ENCODE measurements at places on chromosomes 16 and 17.

- DNase-seq: no peak
Measured at GRCh38 chr17:74922694-74923537, at the start of gene USH1G. USH1G (minus strand) TSS chr17:74923255; CDS start chr17:74923073, 182 bp downstream.

DNA sequence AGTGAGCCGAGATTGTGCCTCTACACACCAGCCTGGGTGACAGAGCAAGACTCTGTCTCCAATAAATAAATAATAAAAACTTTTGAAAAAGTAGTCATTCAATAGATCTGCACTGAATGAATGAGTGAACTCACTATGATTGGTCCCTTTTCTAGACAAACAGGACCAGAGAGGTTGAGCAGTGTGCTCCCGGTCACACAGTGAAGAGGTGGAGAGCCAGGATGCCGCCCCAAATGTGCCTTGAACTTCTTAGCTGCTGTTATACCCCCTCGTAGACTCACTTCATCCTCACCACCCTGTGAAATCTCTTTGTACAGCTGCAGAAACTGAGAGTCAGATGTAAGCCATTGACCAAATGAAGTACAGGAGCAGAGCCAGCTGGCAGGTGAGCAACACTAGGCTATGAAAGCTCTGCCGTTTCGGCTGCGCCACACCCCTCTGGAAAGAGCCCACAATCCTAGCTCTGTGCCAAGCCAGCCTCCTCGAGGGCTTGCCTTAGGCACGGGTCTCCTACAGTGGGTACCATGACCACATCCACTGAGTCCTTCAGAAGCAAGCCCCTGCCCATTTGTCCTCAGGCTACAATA is 7.8 kb upstream of the KIAA0513 start:
- no peak for DNase-seq

DNA sequence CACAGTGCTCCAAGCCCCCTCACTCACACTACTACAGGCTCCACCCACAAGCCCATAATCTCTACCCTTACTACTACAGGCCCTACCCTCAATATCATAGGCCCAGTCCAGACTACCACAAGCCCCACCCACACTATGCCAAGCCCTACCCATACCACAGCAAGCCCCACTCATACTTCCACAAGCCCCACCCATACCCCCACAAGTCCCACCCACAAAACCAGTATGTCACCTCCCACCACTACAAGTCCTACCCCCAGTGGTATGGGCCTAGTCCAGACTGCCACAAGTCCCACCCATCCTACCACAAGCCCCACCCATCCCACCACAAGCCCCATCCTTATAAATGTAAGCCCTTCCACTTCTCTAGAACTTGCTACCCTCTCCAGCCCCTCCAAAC is 13.8 kb downstream of the RIPOR1 start:
- peak; percentile 58 for DNase-seq

- DNase-seq: no peak
Measured at GRCh38 chr17:7655541-7655840, 4.8 kb downstream of the ATP1B2 start.

DNA sequence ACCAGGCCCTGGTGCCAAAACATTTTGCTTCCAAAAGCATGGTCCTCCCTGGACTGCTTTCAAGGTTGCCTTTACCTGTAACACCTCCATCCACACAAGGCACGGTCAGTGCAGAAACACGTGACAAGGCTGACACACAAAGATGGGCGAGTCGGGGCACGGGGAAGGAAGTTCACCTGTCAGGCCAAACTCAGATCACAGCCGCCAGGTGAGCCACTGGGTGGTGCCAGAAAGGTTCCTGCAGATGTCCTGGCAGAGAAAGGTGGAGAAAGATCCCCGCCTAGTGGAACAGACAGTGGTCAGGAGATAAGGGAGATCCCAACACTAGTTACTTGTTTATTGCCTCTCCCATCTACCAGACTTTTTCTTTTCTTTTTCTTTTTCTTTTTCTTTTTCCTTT is 155.3 kb downstream of the AIPL1 start:
- no peak for DNase-seq

- no peak for DNase-seq
Measured at GRCh38 chr17:79064026-79064425, 10.6 kb upstream of the ENGASE start.

DNA sequence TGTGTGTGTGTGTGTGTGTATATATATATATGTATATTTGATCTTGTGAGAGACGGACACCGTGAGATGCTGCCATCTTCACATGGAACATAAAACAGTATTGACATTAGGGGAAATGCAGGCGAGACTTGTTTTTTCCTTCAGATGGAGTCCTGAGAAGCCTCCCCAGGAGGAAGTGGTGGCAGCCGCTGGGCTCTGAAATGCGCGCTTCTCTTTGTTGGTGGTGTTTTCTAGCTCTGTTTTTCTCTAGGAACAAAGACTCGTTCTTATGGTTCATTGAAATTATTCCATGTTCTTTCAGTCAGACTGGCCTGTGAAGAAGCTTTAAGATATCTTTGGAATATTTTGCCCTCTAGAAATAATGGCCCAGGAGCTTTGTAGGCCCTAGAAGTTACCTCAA is 32.9 kb downstream of the SNX29 start:
- DNase-seq: no peak

DNA sequence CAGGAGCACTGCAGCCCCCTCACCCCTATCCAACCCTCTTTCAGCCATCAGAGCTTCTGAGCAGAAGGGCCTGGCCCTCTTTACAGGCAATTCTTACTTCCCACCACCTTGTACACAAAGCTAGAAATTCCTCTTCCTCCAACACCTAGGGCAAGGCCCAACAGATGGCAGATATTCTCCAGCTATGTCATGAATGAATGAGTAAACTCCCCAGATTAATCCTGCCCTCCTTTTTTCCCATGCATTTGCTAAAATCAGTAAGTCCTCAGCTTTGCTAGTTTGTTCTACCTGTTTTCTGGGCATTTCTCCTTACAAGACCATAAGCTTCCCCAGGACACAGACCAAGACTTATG is 20.4 kb upstream of the MRPS23 start:
- no peak for DNase-seq

DNA sequence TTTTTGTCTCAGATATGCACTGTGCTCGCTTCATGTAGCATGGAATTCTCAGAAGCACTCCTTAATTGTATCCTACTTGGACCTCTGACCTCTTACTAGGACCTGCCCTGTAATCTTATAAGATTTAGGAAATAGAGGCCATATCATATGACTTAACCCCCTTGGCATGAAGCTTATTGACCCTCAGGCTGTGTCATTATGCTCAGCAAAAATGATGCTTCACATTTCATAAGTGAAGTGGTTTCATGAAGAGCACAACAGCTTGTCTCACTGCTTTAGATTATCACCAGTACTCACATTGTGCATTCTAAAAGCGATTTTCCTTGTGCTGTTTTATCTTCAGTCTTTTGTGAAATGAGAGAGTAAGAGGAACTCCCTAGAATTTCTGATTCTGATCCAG is 6.4 kb downstream of the PHKB start:
- no peak for DNase-seq

DNA sequence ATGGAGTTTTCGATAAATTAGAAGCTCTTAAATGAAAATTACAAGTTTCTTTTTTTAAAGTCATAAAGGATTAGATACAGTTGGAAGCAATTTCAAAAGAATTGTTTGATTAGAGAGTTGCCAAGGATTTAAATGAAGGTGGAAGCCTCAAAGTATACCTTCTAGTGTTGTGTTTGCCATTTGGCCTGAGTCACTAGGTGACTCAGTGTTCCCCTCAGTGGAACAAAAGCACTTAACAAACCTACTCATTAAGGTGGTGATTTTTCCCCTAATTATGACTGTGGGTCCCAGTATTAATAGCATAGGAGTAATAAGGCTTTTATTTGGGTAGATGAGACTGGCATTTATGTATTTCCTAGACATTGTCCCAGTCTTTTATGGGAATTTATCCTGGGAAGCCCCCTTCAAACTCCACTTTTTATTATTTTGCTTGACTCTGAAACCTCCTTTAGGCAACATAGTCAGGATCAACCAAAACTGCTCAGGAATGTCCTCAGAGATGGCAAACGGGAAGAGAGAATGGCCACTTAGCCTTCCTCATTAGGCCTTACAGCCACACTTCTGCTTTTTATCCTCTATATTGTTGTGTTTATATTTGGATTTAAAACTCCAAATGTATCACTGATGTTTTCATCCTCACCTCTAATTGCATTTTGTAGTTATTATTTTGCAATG is 161.0 kb downstream of the FTO start:
- DNase-seq: peak; percentile 44

GRCh38 chr16:24427840-24428239 is 111.5 kb upstream of the RBBP6 start:
- no peak for DNase-seq

- peak; percentile 78 for DNase-seq
Measured at GRCh38 chr16:21656795-21657768, 4.7 kb upstream of the IGSF6 start.

DNA sequence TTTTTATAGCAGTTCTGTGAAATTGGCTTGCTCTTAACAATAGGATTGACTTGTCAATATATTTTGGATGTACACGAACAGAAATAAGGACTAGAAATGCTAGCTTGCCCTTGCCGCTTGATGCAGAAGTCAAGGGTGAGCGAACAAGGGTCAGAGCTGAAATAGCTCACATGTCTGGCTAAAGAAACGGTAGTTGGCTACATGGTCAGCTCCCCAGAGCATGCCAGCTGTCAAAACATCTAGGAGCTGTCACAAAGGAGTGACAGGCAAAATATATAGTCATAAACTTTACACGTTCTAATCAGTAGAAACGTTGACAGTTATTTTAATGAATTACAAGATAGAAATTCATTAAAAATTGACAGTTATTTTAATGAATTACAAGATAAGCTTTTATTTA is 2.9 kb upstream of the MEIOB start:
- no peak for DNase-seq

DNA sequence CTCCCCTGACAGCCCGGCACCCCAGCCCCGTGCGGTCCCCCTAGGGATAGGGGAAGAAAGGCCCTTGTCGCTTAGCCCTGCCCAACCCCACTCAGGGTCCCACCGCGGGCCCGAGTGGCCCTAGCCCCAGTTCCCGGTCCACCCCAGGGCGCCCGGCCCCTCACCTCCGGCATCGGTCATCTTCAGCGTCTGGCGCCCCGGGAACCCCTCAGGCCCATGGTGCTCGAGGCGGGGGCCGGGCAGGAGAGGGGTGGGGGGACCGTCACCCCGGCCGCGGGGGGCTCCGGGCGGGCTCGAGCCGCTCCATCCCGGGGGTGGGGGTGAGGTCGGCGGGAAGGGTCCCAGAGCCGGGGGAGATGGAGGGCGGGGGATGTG is 620 bp downstream of the SAMD14 start:
- no peak for DNase-seq

DNA sequence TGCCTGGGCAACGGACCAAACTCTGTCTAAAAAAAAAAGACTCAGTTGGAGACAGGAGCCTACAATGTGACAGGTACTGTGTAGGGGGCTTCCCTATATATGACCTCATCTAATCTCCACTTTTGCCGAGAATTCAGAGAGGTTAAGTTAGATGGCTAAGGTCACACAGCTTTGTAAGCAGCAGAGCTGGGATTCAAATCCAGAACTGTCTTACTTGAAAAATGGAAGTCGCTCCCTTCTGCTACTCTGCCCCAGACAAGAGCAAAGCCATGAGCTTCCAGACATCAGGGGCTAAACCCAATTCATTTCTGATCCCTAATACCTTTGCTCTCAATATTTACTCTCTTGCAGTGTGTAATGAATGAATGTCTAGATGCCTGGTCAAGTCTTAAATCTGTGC is 41.5 kb upstream of the ABCC12 start:
- no peak for DNase-seq

- DNase-seq: peak; percentile 48
Measured at GRCh38 chr17:59793205-59793604, 85.8 kb downstream of the VMP1 start.

DNA sequence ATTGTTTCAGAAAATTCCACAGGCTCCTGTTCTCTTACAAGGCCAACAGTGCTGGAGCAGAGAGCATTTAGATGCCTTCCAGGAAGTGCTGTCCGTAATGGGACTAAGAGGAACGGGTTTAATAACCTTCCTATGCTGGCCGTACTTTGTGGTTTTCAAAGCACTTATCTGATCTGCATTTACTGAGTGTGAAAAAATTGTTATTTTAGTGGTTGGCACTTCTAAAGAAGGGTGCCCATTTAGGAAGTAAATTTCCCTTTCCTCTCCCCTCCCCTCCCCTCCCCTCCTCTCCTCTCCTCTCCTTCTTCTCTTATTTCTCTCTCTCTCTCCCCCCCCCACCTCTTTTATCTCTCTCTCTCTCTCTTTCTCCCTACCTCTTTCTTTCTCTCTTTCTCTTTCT is 72.0 kb upstream of the DNAJA2 start:
- no peak for DNase-seq

DNA sequence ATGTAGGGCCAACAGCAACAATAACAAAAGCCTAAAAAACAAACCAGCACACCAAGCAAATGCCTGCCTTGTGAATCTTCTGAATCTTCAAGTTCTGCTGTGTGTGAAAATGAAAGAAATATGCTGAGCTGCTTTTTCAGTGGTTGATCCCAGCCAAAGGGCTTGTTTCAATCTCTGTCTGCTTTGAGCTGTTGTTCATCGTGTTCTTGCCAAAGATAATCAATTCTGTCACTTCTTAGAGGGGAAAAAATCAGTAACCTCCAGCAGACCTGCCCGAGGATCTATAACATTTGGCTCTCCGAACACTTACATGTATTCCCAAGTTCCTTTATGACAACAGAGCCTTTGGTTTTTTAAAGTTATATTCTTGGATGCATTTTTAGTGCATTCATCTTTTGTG is 65.9 kb downstream of the VPS35L start:
- DNase-seq: no peak

DNA sequence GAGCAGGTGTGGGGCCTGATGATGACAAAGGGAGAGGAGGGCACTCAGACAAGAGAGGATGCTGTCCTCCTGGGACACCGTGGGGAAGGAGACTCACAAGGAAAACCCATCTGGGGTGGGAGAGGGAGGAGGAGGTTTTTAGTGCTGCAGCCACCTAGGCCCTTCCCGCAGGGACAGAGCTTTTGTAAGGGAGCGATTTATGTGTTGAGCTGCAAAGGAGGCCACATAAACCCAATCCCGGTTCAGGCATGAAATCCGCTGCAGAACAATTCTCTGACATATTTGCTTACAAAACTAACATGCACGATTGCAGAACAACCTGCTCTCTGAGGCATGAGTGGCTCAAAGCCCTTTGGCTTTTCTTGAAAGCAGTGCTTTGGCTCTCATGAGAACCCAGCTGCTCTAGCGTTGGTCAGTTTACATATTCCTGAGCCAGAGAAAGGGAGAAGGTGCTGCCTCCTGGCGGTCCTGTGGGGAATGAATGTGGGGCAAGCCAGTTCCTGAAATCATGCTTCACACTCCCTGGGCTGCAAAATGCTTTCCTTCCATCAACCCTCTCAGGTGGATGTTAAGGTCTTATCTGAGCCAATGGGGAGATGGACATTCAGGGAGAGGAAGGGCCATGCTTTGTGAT is 122.4 kb upstream of the NLRP1 start:
- DNase-seq: peak; percentile 77

- DNase-seq: no peak
Measured at GRCh38 chr17:40351359-40352236, 12.9 kb downstream of the GJD3 start.

GRCh38 chr16:5206331-5206990 is 108.9 kb upstream of the EEF2KMT start:
- DNase-seq: no peak
